ENCODE measurements at places on chromosomes 4 and X. TPM values are rescaled to one million over a fixed set of nuclear protein-coding genes. Genes with fewer than 3 reads are reported as not detected.

- no peak for DNase-seq
Measured at GRCh38 chr4:78022517-78022916, 34.6 kb upstream of the FRAS1 start.

GRCh38 chr4:163091685-163092034, 75.0 kb downstream of the NAF1 start:
- DNase-seq = no peak

- no peak for DNase-seq
Measured at GRCh38 chr4:911871-912490, 20.1 kb downstream of the GAK start.

- no peak for DNase-seq
Measured at GRCh38 chr4:143564472-143564871, 51.0 kb downstream of the SMARCA5 start.

The DMRTC1 gene
- total RNA-seq = not detected

The PAGE1 gene
- total RNA-seq = not detected

All from activated naive CD4-positive, alpha-beta T cell treated with anti-CD3 and anti-CD28 coated beads for 36 hours (primary cell).